ENCODE measurements at places on chromosomes 1 and 21.

GRCh38 chr1:20308569-20308968 lies 17.9 kb downstream of the VWA5B1 start:
- DNase-seq, result no peak

GRCh38 chr1:183830389-183830788 lies 25.5 kb downstream of the RGL1 start:
- DNase-seq, result peak; percentile 76

DNA sequence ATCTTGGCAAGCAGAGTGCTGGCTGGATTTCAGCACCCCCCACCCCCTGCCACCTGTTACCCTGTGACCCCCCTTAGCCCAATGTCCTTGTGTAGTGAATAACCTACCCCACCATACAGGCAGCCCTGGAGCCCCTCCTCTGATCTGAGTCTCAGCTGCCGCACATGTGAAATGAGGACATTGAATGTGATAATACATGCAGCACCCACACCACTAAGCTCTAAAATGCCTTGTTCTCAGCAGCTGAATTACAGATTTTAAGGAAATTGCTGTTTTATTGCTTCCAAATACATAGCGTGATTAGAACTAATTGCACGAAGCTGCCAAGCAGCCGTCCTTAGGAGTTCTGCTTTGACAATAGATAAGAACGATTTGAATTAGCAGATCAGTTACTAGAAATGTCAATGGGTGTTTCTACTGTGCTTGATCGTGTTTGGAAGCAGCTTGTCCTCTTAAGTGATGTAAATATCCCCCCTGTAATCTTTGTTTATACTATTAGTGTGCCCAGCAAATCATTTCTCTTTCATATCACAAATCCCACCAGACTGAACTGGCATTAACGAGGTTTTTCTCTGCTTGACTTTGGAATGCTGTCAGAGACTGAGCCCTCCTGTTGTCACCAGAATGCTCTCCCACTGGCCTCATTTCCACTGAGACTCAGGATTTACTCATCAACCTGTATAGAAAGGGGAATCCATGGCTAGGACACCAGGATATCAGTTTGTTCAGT lies 4.9 kb downstream of the SLAMF8 start:
- DNase-seq, result no peak

DNA sequence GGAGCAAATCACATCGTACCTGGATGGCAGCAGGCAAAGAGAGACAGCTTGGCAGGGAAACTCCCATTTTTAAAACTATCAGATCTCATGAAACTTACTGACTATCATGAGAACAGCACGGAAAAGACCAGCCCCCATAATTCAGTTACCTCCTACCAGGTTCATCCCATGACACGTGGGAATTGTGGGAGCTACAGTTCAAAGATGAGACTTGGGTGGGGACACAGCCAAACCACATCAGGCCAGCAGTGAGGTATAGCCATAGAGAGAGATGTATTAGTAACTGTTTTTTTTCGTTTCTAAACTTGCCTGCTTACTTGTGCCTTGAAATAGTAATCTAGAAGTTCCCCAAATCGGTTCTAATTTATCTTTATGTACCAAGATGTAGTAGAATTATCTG lies 48.9 kb downstream of the AK4 start:
- DNase-seq, result no peak

- DNase-seq, result no peak
Observed at GRCh38 chr1:2477791-2478499, 1.9 kb downstream of the PLCH2 start.

- no peak for DNase-seq
Observed at GRCh38 chr1:219687779-219688178, 74.9 kb upstream of the ZC3H11B start.

GRCh38 chr1:65420590-65421350 lies at the start of the genes LEPR and LEPROT:
Gene LEPR (plus strand): TSS chr1:65420668. CDS start chr1:65565566, 144,898 bp downstream.
Gene LEPROT (plus strand): TSS chr1:65420668. CDS start chr1:65420725, 57 bp downstream.
- DNase-seq, result no peak

GRCh38 chr1:44565259-44565750 lies 109.0 kb downstream of the TMEM53 start:
- DNase-seq, result no peak

DNA sequence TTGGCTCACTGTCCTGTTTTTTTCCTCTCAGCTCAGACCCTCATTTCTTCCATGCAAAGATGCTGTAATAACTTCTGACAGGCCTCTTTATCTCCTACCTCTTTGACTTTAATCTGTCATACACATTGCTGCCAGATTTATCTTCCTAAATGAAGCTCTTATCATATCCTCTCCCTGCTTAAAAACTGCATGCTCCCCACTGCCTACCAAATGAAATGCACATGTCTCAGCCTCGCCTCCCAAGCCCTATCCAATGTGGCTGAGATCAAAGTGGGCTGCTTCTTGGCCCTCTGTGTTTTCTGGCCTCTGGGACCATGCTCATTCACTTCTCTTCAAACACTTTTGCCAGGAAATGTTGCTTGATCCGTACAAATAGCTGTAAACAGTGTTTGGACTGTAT lies 38.3 kb downstream of the IRF2BP2 start:
- DNase-seq, result no peak

- no peak for DNase-seq
Observed at GRCh38 chr21:39037807-39038405, 145.3 kb downstream of the PSMG1 start.

GRCh38 chr1:36351227-36351977 lies 28.0 kb upstream of the EVA1B start:
- no peak for DNase-seq
